Stimulated activated CD4-positive, alpha-beta T cell treated with anti-CD3 and anti-CD28 coated beads, Interleukin-1b, Interleukin-23, amount 100 ng/mL, for 4 hours (primary cell): ENCODE measurements at places on chromosomes 6 and 20.

DNA sequence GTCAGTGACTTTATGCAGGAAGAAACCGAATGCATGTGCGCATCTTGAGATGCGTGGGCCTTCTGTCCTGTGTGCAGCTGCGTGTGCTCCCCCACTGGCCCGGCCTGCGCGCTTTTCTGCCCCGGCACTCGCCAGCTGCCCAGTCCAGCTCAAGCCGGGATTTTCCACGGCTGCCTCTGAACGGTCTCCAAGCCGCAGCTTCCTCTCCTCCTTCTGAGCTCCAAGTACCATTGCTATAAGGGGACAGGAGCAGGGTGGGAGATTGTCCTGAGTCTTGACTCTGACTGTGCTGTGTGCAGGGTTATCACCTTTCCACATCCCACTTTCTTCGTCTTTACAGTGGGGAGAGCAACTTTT is 302.8 kb downstream of the THBS2 start:
- DNase-seq: no peak

DNA sequence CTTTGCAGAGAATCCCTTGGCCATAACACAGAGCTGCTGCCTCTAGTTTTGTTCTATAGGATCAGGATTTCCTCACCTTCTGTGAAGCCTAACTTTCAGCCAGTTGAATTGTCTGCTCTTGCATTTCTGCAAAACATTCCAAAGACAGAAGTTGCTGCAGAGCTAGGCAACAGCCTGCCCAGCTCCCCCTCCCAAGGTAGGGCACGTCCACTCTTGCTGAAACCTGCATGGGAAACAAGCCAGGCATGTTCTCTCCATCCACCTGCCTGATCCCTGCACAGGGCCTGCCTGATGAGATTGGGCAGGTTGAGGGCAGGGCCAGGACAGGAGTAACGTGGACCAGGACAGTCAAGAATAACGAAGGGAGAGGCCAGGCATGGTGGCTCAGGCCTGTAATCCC is 58.9 kb upstream of the NAA20 start:
- no peak for DNase-seq

GRCh38 chr6:122184401-122184827 is 215.0 kb upstream of the HSF2 start:
- DNase-seq: no peak

- no peak for DNase-seq
Measured at GRCh38 chr6:132401618-132402285, 477 bp upstream of the MOXD1 start.

DNA sequence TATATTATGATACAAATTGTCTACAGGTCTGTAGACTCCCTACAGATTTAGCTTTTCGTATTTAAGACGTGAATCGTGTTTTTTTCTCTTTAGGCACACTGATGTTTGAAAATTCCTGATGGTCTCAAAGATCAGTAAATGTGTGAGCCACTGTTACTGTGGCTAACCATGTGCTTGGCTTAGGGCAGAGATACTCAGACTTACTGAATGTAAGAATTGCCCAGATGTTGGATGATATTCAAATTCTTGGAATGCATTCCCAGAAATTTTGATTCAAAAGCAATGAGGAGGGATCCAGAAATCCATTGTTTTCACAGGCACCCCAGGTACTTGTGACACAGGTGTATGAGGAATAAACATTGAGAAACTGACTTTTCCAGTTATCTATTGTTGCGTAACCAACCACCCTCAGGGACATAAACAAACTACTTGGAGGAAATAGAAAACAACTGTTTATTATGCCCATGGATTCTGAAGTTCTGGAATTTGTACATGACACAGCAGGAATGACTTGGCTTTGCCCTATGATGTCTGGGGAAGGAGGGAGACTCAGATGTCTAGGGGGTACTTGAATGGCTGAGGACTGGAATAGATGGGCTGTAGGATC is 339.6 kb upstream of the CITED2 start:
- DNase-seq: no peak

DNA sequence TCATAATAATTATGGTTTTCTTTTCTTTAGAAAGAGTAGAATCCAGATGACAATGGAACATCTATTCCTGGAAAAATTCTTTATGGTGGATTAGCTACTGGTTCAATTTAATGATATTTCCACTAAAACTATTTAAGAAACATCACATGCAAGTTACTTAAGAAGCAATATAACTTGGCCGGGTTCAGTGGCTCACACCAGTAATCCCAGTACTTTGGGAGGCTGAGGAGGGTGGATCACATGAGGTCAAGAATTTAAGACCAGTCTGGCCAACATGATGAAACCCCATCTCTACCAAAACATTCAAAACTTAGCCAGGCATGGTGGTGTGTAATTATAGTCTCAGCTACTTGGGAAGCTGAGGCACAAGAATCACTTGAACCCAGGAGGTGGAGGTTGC is 65.9 kb upstream of the SMLR1 start:
- no peak for DNase-seq

DNA sequence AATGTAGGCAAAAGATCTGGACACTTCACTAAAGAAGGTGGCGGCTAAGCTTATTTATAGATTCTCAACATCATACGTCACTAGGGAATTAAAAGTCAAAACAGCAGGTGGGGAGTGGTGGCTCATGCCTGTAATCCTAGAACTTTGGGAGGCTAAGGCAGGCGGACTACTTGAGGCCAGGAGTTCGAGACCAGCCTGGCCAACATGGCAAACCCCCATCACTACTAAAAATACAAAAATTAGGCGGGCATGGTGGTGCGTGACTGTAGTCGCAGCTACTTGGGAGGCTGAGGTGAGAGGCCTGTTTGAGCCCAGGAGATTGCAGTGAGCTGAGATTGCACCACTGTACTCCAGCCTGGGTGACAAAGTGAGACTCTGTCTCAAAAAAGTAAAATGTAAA is 74.6 kb downstream of the GPX5 start:
- DNase-seq: no peak

GRCh38 chr20:50062006-50062838 is 50.7 kb downstream of the UBE2V1 start:
- DNase-seq: no peak

DNA sequence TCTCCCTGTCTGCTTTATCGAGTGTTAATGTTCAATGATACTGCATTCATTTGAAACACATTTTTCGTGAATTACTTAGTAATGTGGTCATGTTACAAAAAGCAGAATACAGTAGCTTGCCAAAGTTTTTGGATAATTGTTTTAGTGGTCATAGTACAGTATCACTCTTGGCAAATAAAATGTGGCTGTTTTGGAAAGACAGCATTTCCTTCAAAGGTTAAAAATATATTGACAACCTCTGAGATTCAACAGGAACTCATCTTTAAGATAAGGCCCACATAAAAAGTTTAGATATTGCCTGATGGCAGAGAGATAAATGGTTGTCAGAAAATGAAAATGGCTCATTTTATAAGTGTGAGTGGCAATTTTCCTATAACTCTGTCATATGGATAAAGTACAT is 297.7 kb upstream of the MAN1A1 start:
- no peak for DNase-seq

DNA sequence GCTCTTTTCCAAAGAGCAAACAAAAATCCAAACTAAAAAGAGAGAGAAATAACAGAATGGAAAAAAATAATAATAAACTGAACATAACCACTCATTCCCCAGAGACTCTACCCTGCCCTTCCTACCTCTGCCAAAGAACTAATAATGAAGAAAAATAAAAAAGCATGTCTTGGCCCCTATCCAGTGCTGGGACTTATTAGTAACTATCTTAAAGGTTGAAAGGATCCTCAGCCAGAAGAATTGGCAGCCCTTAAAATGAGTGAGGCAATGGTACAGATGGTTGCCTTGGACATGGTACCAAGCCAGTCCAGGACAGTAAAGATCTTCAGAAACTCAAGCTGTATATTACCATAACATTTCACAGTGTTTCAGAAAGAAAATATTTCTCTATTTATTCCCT is 279.3 kb downstream of the HACE1 start:
- no peak for DNase-seq
